ENCODE measurements at places on chromosomes 6 and 20. TPM values are rescaled to one million over a fixed set of nuclear protein-coding genes. Genes with fewer than 3 reads are reported as not detected.

Gene C6orf136
- 8.0 TPM for total RNA-seq

Gene B3GALT4
- total RNA-seq: 5.6 TPM

Gene ULBP3
- total RNA-seq: 12.5 TPM

Gene TNFRSF6B
- 328 TPM for total RNA-seq

Gene NKX2-4
- total RNA-seq: not detected

Gene ERVFRD-1
- total RNA-seq: 6.5 TPM

Gene CDH4
- 3.6 TPM for total RNA-seq

Gene JARID2
- total RNA-seq: 6.2 TPM

Gene SYTL3
- 11.2 TPM for total RNA-seq

Gene KHDC1
- total RNA-seq: 0.80 TPM

Gene FLOT1
- total RNA-seq: 156 TPM

Gene CRIP3
- total RNA-seq: not detected

Gene HLA-DMB
- 1.2 TPM for total RNA-seq

Gene OR2H1
- not detected for total RNA-seq

Gene CGA
- total RNA-seq: not detected

Gene NHLRC1
- 2.9 TPM for total RNA-seq

Gene ERGIC3
- total RNA-seq: 195 TPM

Gene RNF39
- total RNA-seq: not detected

Gene RNF144B
- 77.0 TPM for total RNA-seq

Gene SCUBE3
- 0.15 TPM for total RNA-seq

Gene ZFAND3
- 21.1 TPM for total RNA-seq

Gene CAPN11
- total RNA-seq: 2.7 TPM

Gene CCHCR1
- 16.7 TPM for total RNA-seq

Gene MC3R
- not detected for total RNA-seq

Gene COL9A3
- total RNA-seq: not detected

Gene OPRM1
- not detected for total RNA-seq

Gene KIF25
- not detected for total RNA-seq

Gene GHRH
- not detected for total RNA-seq

Gene SALL4
- under 0.01 TPM for total RNA-seq
